ENCODE measurements at places on chromosomes 6 and 20. TPM values are rescaled to one million over a fixed set of nuclear protein-coding genes. Genes with fewer than 3 reads are reported as not detected.

The XKR7 gene
- total RNA-seq: not detected

The MROH8 gene
- total RNA-seq: 0.27 TPM

The FLRT3 gene
- 0.30 TPM for total RNA-seq

The MAFB gene
- 0.79 TPM for total RNA-seq

The PRDM1 gene
- 3.2 TPM for total RNA-seq

The SLC22A1 gene
- not detected for total RNA-seq

The RWDD1 gene
- 41.1 TPM for total RNA-seq

The FHL5 gene
- not detected for total RNA-seq

The ZNF311 gene
- total RNA-seq: 0.27 TPM

The RRP36 gene
- total RNA-seq: 126 TPM

The CCND3 gene
- 124 TPM for total RNA-seq

The TMC2 gene
- total RNA-seq: not detected

The LY6G6F gene
- not detected for total RNA-seq

The TPBG gene
- 9.5 TPM for total RNA-seq

The KCNQ5 gene
- total RNA-seq: not detected

The CPNE5 gene
- total RNA-seq: 3.3 TPM

The ADAM33 gene
- total RNA-seq: not detected

The CRISP2 gene
- not detected for total RNA-seq

Data from mammary microvascular endothelial cell (primary cell).